Left ventricle myocardium inferior (tissue), 1 donor: ENCODE measurements at places on chromosomes 7 and 10.

- H3K27ac ChIP-seq, result no peak overlapping the region
- H3K4me3 ChIP-seq, result no peak overlapping the region
- no peaks in the 10 kb centered on the region for H3K27me3 ChIP-seq
- peaks cover 6% of the 10 kb centered on the region for H3K36me3 ChIP-seq
- no peak for DNase-seq
These were observed 3.7 kb downstream of the NAMPT start for GRCh38 chr7:106281127-106281526.

DNA sequence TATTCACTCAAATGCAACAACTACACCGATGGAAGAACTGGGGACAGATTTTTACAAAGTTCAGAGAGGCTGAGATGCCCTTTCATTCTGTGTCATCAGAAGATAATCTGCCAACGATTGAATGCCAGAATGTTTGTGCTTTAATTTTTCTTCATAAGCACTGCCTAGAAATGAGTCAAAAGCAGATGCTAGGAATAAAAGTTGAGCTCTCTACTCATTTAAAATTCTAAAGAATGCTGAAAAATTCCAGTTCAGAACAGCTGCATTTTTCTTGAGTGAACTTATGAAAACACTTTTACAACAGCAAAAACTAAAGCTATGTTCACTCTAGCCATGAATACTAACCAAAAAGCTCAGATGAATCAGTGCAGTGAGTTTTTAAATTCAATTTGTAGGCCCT lies 22.3 kb upstream of the FAM133B start:
- peak overlapping the region; percentile 18 for H3K27ac ChIP-seq
- H3K36me3 ChIP-seq, result peaks cover 38% of the 10 kb centered on the region

DNA sequence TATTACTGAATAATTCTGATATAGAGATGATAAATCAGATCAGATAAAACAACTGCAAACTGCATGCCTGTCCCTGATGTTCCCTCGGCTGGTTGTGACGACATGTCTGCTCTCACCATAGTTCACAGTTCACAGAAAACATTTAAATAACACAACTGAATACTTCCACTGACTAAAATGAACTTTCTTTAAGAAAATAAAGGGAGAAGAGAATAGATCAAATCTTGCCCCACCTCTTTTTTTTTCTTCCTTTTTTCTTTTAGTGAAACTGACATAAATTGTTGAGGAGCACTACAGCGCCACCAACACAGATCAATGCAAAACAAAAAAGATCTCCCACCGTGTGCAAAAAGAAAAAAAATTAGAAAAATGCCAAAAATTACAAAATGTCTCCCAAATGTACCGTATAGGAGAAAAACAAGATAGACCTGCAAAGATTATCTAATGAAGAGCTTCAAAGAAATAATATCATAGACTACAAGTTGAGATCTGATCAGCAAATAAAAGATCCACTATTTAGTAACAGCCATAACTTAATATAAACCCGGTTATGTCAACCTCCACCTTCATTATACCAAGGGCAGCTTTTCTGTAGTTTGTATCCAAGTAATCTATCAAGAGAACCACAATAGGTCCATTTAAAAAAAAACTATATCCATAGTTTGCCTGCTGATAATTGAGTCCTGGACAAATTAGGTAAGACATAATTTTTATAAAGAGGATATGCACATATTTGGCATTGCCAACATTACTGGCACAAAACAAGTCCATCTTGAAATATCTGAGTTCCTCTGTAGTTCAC lies 30.7 kb upstream of the EPC1 start:
- H3K27ac ChIP-seq, result peak overlapping the region; percentile 88
- no peak for DNase-seq
- H3K4me1 ChIP-seq, result peaks cover 45% of the 10 kb centered on the region
- H3K36me3 ChIP-seq, result no peaks in the 10 kb centered on the region
- H3K27me3 ChIP-seq, result no peaks in the 10 kb centered on the region

- peaks cover 27% of the 10 kb centered on the region for H3K4me1 ChIP-seq
- H3K4me3 ChIP-seq, result no peak overlapping the region
- DNase-seq, result no peak
- no peak overlapping the region for H3K27ac ChIP-seq
These were observed 90.0 kb downstream of the LARP4B start for GRCh38 chr10:841535-841934.

- peaks cover 7% of the 10 kb centered on the region for H3K4me1 ChIP-seq
- H3K27ac ChIP-seq, result no peak overlapping the region
- no peak overlapping the region for H3K4me3 ChIP-seq
- no peaks in the 10 kb centered on the region for H3K36me3 ChIP-seq
These were observed 101.6 kb upstream of the KCND2 start for GRCh38 chr7:120171406-120171805.

- no peak overlapping the region for H3K4me3 ChIP-seq
- H3K27ac ChIP-seq, result no peak overlapping the region
- H3K27me3 ChIP-seq, result no peaks in the 10 kb centered on the region
- no peak for DNase-seq
These were observed 23.0 kb downstream of the TOMM7 start for GRCh38 chr7:22799633-22800032.

DNA sequence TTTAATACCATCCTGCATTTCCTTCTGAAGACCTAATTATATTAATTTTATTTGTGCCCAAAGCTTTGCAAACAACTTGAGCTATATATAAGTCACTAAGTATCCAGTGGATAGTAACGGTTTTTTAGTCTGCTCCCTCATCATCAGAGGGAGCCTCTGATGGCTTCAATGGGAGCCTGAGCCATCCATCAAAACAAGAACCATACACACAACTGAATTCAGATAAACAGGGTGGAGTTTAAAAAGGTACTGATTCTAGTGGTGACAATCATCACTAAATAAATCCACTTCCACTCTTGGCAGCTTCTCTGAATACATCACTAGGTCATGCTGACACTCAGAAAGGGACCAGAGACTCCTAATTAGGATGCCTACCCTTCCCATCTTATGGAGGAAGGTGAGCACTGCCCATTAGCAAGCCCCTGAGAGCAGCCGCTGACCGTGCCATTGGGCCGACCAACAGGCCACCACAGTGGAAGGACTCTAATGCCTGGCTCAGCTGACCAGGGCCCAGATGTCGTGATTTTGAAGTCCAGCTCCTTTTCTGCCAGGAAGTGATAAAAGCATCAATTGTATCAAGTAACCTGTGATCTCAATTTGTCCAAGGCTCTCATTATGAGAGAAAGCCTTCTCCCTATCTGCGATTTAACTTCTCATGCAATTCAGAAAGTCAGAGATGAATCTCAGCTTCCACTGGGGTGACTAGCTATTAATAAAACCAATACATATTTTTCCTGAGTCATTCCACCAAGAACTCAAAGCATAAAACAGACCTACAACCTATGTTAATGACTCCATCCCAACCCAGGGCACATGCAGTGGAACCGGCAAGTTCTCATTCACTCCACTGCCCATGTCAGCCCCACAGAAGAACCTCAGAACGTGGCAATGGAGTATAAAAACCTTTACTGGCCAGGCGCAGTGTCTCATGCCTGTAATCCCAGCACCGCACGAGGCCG lies 13.1 kb downstream of the VOPP1 start:
- no peaks in the 10 kb centered on the region for H3K36me3 ChIP-seq
- peaks cover 22% of the 10 kb centered on the region for H3K4me1 ChIP-seq
- no peak for DNase-seq
- no peaks in the 10 kb centered on the region for H3K27me3 ChIP-seq
- no peak overlapping the region for H3K27ac ChIP-seq
- H3K4me3 ChIP-seq, result no peak overlapping the region

- H3K27ac ChIP-seq, result peak overlapping the region; percentile 82
- H3K27me3 ChIP-seq, result no peaks in the 10 kb centered on the region
- H3K4me1 ChIP-seq, result peaks cover 41% of the 10 kb centered on the region
- H3K4me3 ChIP-seq, result no peak overlapping the region
- no peaks in the 10 kb centered on the region for H3K36me3 ChIP-seq
These were observed 18.4 kb upstream of the AKR1C1 start for GRCh38 chr10:4944841-4945240.

DNA sequence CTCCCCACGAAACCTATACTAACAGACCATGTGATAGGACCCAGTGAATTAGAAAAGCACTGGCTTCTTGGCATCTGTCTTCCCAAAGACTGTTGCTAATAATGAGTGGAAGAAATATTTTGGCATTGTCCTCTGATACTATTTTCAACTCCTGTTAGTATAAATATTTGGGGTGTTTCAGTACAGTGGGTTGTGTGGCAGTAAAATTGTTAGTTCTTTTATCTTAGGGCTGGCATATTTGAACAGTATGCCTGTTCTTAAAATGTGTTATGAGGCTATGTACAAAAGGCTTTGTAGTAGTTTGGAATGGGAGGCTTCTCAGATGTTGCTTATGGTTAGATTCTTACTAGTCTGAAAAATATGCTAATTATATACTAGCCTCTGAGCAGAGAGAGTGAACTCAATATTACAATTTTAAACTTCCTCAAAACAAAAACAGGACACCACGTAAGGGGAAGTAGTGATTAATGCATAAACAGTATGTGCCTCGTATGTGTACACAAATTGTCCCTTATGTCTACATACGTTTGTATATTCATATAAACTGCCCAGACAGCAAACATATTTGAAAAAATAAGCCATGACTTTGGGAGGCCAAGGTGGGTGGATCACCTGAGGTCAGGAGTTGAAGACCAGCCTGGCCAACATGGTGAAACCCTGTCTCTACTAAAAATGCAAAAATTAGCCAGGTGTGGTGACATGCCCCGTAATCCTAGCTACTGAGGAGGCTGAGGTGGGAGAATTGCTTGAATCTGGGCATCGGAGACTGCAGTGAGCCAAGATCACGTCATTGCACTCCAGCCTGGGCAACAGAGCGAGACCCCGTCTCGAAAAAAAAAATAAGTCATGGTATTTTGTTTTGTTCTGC lies 115.4 kb downstream of the ARID5B start:
- no peaks in the 10 kb centered on the region for H3K36me3 ChIP-seq
- no peak overlapping the region for H3K4me3 ChIP-seq
- no peak for DNase-seq
- peak overlapping the region; percentile 41 for H3K27ac ChIP-seq

DNA sequence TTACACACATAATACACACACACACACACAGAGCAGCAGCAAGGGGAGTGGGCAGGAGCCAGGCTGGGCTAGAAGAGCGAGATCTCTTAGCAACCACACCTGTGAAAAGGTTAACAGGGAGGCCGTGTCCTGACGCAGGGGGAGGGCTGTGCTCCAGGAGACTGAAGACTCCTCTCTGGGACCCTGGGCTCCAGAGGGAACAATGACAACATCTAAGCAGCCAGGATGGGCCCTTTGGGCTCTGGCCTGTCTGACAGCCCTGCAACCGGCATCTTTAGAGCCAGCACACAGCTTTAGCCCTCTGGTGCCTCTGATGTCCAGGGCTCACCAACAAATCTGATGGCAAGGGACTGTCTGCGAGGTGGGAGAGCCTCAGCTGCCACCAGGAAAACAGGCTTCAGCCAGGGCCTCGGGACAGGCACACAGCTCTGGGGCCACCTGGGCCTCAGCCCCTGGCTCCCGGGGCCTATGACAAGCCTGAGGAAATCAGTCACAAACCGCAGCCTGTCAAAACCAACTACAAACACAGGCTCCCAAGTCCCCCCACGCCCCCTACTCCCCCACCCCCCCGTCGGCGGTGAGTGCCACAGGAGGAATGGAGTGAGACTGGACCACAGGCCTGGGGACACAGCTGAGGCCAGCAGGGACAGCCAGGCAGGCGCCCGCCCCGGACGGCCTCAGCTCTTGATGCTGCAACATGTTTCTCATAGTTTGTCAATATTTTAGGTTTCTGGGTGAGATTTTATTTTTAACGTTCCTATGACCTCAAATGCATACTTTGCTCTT lies 102.8 kb downstream of the TNS3 start:
- no peaks in the 10 kb centered on the region for H3K27me3 ChIP-seq
- no peak for DNase-seq
- H3K4me1 ChIP-seq, result peaks cover 95% of the 10 kb centered on the region
- peak overlapping the region; percentile 87 for H3K27ac ChIP-seq
- no peaks in the 10 kb centered on the region for H3K36me3 ChIP-seq

GRCh38 chr10:117425974-117426566 lies 50.8 kb upstream of the PDZD8 start:
- peaks cover 47% of the 10 kb centered on the region for H3K27me3 ChIP-seq
- no peaks in the 10 kb centered on the region for H3K4me1 ChIP-seq
- no peak overlapping the region for H3K4me3 ChIP-seq
- no peak overlapping the region for H3K27ac ChIP-seq
- no peak for DNase-seq
- H3K36me3 ChIP-seq, result no peaks in the 10 kb centered on the region

GRCh38 chr10:60114765-60115586 lies 208.6 kb upstream of the CCDC6 start:
- no peak overlapping the region for H3K27ac ChIP-seq
- H3K36me3 ChIP-seq, result no peaks in the 10 kb centered on the region
- no peaks in the 10 kb centered on the region for H3K27me3 ChIP-seq
- peaks cover 13% of the 10 kb centered on the region for H3K4me1 ChIP-seq

DNA sequence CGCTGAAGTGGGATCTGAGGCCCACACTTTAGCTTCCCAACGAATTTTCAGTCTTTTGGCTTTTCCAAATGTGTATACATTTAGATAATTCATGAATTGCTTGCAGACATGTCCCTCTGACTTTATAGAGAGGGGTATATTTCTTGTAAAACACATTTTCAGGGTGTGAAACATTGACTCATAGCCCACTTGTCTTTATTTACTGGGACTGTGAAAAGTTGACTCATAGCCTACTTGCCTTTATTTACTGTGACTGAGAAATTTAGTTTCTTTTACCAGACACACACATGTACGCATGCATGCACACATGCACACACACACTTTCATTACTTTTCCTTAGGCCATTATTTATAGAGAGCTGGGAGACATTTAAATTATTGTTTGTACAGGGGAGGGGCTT lies 79.1 kb downstream of the VTI1A start:
- H3K4me3 ChIP-seq, result no peak overlapping the region
- no peaks in the 10 kb centered on the region for H3K36me3 ChIP-seq
- no peak overlapping the region for H3K27ac ChIP-seq
- no peaks in the 10 kb centered on the region for H3K4me1 ChIP-seq
- DNase-seq, result no peak

DNA sequence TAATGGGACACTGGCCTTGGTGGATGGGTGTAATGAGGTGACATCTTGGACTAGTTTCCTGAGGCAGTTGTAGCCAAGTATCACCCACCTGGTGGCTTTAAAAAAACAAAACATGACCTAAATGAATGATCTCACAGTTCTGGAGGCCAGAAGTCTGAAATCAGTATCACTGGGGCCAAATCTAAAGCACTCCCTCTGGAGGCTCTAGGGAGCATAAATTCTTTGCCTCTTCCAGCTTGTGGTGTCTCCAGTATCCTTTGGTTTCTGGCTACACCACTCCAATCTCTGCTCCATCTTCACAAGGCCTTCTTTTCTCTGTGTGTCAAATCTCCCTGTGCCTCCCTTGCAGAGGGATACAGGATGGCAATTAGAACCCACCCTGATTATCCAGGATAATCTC lies 342.9 kb downstream of the CALN1 start:
- H3K4me3 ChIP-seq, result no peak overlapping the region
- DNase-seq, result no peak
- no peaks in the 10 kb centered on the region for H3K36me3 ChIP-seq
- H3K27me3 ChIP-seq, result no peaks in the 10 kb centered on the region
- H3K27ac ChIP-seq, result no peak overlapping the region
- H3K4me1 ChIP-seq, result no peaks in the 10 kb centered on the region

GRCh38 chr7:157558061-157558460 lies 221.3 kb downstream of the DNAJB6 start:
- no peaks in the 10 kb centered on the region for H3K36me3 ChIP-seq
- H3K27ac ChIP-seq, result no peak overlapping the region
- no peak for DNase-seq
